Astrocyte (in vitro differentiated cells and primary cell): ENCODE measurements at places on chromosomes 7 and 10.

- peak; percentile 49 for DNase-seq
Observed at GRCh38 chr7:45021604-45022296, 21.7 kb downstream of the CCM2 start.

DNA sequence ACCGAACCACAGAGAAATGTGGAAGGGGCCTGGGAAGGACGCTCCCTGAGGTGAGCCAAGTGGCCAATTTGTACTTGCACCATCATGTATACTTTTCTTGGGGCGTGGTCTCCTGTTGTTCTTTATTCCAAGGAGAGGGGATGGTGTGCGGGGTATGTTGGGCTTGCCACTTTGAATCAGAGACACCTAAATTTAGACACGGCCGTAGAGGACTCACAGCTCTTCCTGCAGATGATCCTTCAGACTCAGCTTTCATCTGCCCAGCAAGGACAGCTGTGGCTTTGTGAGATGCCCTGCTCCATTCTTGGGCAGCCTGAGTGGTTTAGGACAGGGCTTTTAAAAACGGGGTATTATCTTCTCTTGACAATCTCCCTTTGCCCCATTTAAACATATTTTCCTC, 473.2 kb downstream of the REEP3 start:
- no peak for DNase-seq

- peak; percentile 82 for DNase-seq
Observed at GRCh38 chr7:48938539-48939295, 14.4 kb downstream of the CDC14C start.

- DNase-seq: no peak
Observed at GRCh38 chr7:44107961-44108767, 4.0 kb downstream of the AEBP1 start.

DNA sequence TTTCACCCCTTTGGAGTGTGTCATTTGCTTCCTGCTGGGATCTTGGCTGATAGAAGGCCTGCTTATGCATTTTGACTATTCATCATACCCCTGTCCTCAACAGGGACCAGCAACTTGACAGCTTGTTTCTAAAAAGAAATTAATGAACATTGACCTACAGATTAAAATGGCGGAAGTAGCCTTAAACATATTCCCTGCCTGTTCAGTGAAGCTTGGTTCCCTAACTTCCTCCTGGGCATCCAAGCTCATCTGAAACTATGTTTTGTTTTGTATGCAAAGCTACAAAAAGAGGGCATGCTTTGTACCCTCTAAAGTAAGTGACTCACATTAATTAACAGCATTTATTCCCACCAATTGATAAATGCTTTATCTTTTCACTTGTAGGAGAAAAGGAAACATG, 26.8 kb upstream of the CDK14 start:
- no peak for DNase-seq

- DNase-seq: no peak
Observed at GRCh38 chr7:130554481-130554880, 62.6 kb downstream of the MEST start.

- no peak for DNase-seq
Observed at GRCh38 chr7:159139202-159139601, 5.5 kb downstream of the VIPR2 start.

DNA sequence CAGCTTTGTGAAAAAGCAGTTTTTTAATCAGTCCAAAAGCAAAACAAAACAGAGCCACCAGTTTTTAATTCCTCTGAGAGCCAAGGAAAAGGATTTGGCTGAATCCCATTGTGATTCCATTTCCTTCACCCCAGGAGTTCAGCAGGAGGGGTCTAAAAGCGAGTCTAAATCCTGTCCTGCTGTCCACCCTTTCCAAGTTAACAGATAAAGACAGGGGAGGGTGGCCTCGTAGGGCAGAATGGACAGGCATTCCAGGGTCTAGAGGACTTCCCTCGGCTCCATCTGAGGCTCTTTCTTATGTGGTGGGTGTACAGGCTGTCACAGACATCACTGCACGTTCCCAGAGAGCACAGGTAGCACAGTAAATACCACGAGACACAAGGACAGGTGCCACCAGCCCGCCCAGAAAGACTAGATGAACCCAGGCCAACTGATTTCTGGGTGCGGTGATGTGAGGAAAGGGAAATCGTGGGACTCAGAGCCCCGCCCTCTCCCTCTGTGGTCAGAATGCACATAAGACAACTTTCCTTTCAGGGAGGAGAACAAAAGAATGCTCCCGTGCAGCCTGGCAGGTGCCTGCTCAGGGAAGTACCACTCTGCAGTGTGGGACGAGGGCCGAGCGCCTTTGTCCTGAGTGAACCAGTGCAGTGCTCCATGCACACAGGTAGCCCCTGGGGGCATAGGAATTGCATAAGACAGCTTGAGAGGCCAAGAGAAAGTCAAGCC, 119.7 kb downstream of the ABLIM1 start:
- no peak for DNase-seq

DNA sequence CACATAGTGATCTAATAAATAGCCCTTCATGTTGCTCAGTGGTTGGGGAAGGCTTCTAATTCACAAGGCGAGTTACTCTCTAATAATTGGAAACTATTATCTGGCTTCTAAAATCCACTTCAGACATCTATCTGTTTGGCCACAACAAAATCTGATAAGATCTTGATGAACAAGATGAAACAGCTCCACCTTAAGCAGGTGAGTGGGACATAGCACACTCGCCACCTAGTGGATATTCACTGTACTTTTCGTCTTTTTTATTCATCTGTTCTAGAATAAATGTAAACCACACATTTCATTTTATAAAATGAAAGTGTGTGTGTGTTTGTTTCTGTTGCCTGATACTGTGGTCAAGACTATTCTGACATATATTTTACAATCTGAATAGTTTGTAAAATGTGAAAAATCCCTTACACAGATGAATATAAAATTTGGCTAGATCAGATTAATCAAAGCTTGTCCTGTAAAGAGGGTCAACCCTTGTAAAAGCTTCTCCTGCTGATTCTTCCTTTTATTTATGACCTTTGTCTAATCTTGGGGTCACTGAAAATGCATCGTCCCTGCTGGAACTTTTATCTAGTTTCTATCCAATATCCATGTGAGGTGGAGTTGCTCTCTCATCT, 26.5 kb upstream of the CNTNAP2 start:
- no peak for DNase-seq

- no peak for DNase-seq
Observed at GRCh38 chr10:38038932-38039245, 28.4 kb downstream of the ZNF33A start.
